NCI-H1417 (cell line): ENCODE measurements at places on chromosomes 12 and 14.

GRCh38 chr12:41585784-41586183, 397.7 kb downstream of the PDZRN4 start:
- no peak for DNase-seq

DNA sequence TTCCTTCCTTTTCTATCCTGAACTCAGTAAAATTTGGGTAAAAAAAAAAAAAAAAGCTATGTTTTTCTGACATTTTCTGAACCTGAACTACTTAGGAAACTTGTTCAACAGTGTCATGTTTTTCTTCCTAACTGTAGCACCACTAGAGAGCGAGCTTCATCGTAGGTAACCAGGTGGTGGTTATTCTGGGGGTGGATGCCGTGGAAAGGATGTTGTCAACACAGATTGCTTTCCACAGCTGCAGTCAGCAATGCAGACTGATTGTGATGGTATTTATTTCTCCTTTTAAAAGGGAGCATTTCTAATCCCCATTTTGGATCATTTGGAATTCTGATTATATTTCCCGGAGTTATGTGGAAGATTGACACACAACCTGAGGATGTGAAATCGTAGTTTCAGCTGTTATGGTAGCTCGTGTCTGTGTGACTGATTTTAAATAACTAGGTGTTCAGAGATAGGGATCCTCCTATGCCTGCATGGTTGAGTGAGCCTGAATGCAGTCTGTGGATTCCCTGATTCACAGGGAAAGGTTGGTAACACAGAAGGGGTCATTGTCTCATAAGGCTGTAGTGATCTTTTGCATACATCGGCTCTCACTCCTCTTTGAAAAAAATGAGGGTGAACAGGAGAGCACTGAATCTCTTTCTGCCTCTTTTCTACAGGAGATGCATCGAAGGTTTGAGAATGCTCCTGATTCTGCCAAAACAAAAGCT, 113.2 kb downstream of the ERC1 start:
- peak; percentile 40 for DNase-seq

- no peak for DNase-seq
Measured at GRCh38 chr12:68673788-68674187, 13.0 kb upstream of the NUP107 start.

GRCh38 chr14:73287071-73287470, 49.8 kb downstream of the PAPLN start:
- no peak for DNase-seq

DNA sequence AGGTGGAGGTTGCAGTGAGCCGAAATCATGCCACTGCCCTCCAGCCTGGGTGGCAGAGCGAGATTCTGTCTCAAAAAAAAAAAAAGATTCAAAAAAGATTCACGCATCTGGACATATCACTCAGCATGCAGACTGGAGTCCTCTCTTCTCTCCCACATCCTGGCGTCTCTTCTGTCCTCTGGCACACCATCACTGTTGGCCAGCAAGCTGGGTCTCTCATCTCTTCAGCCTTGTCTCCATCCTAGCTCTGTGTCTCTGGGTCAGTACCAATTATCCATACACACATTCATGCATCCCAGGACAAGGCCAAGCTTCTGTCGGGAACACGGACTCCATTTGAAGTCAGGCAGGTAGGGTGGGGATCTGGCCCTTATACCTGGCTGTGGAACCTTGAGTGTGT, 105.5 kb upstream of the MAP1LC3B2 start:
- no peak for DNase-seq
